NCI-H2081 (cell line): ENCODE measurements at places on chromosomes 13 and 19.

GRCh38 chr13:29760544-29760943, 89.9 kb downstream of the UBL3 start:
- no peak for DNase-seq

GRCh38 chr19:13483215-13483614, 23.1 kb downstream of the CACNA1A start:
- DNase-seq: no peak

DNA sequence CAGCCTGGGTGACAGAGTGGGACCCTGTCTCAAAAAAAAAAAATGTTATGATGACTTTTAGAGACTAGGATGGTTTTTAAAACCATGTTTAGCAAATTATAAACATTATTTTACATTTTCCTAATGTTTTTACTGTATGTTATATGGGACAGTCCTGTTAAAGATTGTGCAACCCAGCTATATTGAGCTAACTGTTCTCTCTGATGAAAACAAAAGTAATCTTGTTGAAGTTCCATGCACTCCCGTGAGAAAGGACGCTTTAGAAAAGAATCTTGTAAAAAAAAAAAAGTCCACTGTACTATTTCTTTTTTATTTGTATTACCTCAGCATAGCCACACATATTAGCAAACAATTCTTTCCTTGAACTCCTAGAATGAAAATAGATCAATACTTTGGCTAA, 451.2 kb downstream of the DCT start:
- no peak for DNase-seq

GRCh38 chr13:25171517-25172302, at the start of gene AMER2:
AMER2 (minus strand) TSS chr13:25172288; CDS start chr13:25171619, 669 bp downstream.
- peak; percentile 66 for DNase-seq

DNA sequence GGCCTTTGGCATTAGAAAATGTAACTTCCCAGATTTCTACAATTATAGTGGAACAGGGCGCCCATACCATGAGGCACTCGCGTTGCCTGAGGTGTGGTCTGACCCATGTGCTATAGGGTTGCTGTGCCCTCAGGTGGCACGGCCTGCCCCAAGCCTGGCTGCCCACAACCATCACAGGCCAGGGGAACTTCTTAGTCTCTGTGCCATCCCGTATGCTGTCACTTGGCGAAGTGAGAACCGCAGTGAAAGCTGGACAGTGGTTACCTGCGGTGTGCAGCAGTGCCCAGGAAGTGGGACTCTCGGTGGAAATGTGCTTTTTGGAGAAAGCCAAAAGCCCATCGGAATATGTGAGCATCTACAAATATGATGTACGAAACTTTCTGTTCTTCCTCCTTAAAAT, 88.2 kb upstream of the GPR183 start:
- DNase-seq: no peak

DNA sequence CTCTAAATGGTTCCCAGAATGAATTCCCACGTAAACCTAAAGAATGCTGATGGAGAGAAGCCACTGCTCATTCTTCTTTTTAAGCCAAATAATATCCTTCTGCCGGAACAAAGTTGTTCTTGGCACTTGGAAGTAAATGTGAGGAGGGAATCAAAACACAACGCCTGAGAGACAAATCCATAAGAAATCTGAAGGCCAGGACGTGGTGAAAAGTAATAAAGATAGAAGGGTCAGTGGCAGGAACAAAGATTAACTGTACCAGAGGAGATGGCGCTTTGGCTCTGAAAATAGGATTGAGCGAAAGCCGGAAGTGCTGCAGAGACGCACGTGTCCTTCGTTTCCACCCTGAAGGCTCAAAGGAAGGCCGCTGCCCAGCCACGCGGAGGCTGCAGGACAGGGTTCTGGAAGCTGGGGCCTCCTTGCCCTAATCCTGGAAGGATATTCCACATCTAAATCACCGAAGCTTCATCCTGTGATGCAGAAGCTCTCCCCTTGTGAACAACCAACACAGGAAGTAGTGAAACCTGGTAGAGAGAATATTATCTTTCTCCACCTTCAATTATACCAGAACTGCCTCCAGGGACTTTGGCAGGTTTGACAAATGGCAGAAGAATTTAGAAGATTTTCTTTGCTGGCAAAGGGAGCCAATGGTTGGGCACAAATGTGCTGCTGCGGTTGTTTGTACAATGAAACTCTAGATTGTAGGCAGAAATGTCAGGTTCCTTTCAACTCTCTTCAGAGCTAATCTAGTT, 214.6 kb upstream of the SERP2 start:
- DNase-seq: no peak

GRCh38 chr19:10736916-10737551, 19.2 kb downstream of the DNM2 start:
- no peak for DNase-seq
